ENCODE measurements at places on chromosomes 16 and 17. TPM values are rescaled to one million over a fixed set of nuclear protein-coding genes. Genes with fewer than 3 reads are reported as not detected.
A peak's percentile ranks its signal among the peaks of the same experiment; 100 is the strongest.

Gene IRX5
- 9.7 TPM for total RNA-seq

Gene CCL3
- 0.61 TPM for total RNA-seq

Gene SENP3
- 42.1 TPM for total RNA-seq

Gene XAF1
- total RNA-seq: 87.1 TPM

Gene SPG7
- total RNA-seq: 96.0 TPM

Gene NXPH3
- 14.9 TPM for total RNA-seq

Gene CTCF
- total RNA-seq: 31.6 TPM

Gene ASIC2
- total RNA-seq: 0.38 TPM

DNA sequence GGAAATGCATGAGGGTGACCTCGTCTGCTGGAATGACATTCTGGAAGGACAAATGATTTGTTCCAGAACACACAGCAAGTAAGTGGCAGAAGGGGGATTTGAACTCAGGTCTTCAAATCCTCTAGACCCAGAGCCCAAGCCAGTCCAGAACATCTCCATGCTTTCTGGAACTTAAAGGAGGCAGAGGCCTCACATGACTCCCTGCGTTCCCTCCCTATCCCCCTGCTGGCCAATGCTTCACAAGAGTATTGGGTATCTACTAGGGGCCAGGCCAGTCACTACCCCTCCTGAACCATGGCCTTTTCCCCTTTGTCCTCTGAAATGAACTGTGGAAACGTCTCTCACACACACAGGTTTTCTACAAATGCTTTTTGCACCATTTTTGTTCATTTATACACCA, 7.6 kb upstream of the BEAN1 start:
- H3K4me1 ChIP-seq: no peaks in the 10 kb centered on the region
- no peak overlapping the region for H3K27ac ChIP-seq
- no peaks in the 10 kb centered on the region for H3K36me3 ChIP-seq
- H3K27me3 ChIP-seq: no peaks in the 10 kb centered on the region
- H3K4me3 ChIP-seq: no peak overlapping the region

GRCh38 chr17:12623220-12623848, 42.4 kb upstream of the MYOCD start:
- peak overlapping the region; percentile 10 for H3K27ac ChIP-seq
- peaks cover 16% of the 10 kb centered on the region for H3K4me1 ChIP-seq
- no peak overlapping the region for H3K4me3 ChIP-seq

DNA sequence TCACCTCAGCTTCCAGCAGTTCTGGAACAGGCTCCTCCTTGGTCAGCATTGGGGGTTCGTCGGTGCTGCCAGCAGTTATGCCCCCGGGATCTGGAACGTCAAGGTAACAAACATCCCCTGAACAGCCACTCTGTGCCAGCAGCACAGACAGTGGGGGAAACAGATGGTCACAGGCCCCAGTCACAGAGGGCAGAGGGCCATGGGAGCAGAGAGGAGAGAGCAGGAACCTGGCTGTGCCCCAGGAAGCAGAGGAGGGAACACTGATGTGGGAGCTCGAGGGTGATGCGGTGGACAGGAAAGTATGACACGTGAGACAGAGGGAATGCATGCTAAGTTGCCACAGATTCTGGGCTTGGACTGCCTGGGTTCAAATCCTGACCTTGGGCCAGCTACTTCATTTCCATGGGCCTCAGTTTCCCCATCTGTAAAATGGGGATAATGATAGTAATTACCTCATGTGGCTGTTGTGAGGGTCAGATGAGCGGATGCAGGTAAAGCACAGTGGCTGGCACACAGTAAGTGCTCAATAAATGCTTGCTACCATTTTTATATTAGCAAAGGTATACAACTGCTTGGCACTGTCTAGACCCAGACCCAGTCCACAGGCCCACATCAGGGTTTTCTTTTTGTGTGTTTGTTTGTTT, 4.9 kb downstream of the BCL7C start:
- no peak overlapping the region for H3K27ac ChIP-seq
- H3K4me3 ChIP-seq: no peak overlapping the region
- no peaks in the 10 kb centered on the region for H3K36me3 ChIP-seq
- peaks cover 11% of the 10 kb centered on the region for H3K4me1 ChIP-seq

DNA sequence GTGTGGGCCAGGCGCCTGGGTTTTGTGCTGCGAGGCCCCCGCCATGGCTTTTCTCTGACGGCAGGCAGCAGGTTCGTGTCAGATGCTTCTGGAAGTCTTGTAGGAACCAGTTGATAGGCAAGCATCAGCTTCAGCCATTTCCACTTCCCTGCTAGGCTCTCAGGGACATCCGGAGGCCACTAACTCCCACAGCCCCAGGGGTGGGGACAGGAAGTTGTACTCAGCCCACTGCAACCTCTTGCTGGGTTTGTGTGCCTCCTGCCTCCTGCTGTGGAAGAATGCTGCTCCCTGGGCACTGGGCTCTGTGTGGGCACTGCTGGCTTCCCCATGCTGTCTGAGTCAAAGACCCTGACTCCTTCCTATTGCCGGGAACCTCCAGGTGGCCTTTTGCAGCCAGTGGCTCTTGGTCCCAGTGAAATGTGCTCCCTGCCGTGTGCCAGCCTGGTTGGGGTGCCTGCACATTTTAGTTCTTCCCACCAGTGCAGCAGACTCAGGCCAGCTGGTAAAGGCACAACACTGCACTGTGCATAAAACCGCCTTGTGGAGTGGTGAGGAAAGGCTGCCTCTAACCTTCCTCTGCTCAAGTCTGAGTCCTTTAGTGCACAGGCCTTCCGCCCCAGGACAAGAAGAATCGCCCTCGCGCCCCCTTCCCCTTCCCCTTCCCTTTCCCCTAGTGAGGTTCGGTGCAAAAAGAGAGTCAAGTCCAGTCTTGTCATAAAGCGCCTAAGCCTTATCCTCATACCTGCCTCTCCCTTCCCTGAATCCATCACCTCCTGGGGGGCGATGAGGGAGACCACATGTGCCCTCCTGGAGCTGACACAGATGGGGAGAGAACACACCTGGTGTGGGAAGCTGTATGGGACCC, 16.6 kb downstream of the LDHD start:
- no peak for DNase-seq
- no peak overlapping the region for H3K27ac ChIP-seq
- no peaks in the 10 kb centered on the region for H3K36me3 ChIP-seq
- H3K4me3 ChIP-seq: no peak overlapping the region

DNA sequence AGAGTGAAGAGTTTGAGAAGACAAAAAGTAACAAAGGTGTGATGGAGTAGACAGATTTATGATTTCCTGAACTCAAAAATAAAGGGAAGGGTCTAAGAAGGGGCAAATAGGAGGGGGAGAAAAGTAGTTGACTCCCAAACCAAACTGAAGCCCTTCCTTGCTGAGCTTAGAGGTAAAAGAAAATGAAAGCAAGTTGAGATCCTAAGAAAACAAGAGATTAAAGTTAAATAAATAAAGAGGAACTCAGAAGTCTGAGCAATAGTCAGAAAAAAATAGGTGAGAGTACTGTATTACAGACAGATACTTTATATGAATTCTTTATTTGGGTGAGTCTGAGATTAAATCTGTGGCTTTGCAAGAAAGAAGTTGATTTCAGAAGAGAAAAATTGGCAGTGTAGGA, 3.3 kb upstream of the PSMD12 start:
- no peak overlapping the region for H3K4me3 ChIP-seq
- peaks cover 6% of the 10 kb centered on the region for H3K4me1 ChIP-seq
- H3K27ac ChIP-seq: no peak overlapping the region
- H3K36me3 ChIP-seq: no peaks in the 10 kb centered on the region

DNA sequence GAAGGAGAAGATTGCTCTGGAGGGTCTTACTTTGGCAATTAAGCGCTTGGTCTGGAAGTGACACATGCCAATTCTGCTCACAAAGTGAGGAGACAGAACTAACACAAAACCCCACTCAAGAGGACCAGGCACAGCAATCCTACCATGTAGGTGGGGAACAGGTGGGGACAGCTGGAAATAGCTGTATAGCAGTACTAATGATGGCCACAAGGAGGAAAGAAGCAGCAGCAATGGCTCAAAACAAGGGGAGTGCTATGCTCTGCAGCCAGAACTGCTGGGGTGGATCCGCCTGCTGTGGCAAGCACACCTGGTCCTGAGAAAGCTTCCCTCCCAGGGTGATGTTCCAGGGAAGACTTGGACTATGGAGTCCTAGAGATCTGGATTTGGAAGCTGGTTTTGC, 17.0 kb upstream of the TMEM132E start:
- no peak for DNase-seq
- no peak overlapping the region for H3K27ac ChIP-seq
- no peaks in the 10 kb centered on the region for H3K27me3 ChIP-seq
- H3K4me1 ChIP-seq: no peaks in the 10 kb centered on the region

- DNase-seq: no peak
- H3K4me3 ChIP-seq: no peak overlapping the region
Measured at GRCh38 chr17:47811709-47812108, 9.9 kb downstream of the OSBPL7 start.

GRCh38 chr16:87970186-87970585, 19.0 kb downstream of the BANP start:
- peaks cover 14% of the 10 kb centered on the region for H3K4me1 ChIP-seq
- no peak overlapping the region for H3K27ac ChIP-seq
- H3K27me3 ChIP-seq: no peaks in the 10 kb centered on the region
- H3K36me3 ChIP-seq: no peaks in the 10 kb centered on the region
- no peak overlapping the region for H3K4me3 ChIP-seq
- no peak for DNase-seq

DNA sequence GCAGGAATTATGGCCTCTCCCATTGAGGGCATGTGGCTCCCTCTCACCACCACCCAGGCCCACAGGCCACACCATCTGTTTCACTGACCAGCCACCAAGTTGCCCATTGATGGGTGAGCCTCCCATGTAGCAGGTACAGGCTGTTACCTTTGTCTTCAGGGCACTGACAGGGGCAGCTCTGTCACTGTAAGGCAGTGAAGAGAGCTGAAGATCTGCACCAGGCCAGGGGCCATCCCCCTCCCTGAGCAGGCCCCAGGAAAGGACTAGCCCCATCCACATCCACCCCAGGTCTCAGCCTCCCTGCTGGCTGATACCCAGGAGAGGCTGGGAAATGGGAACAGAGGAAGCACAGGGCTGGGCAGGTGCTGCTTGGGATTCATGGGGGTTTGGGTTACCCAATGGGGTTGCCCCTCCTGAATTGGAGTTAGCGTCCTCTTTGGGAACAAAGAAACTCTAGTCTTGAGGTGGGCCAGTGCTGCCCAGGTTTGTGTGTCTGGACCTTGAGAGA, 1691.4 kb downstream of the TP53TG3F start:
- no peak overlapping the region for H3K4me3 ChIP-seq
- H3K4me1 ChIP-seq: no peaks in the 10 kb centered on the region
- no peaks in the 10 kb centered on the region for H3K36me3 ChIP-seq
- no peaks in the 10 kb centered on the region for H3K27me3 ChIP-seq
- DNase-seq: no peak

DNA sequence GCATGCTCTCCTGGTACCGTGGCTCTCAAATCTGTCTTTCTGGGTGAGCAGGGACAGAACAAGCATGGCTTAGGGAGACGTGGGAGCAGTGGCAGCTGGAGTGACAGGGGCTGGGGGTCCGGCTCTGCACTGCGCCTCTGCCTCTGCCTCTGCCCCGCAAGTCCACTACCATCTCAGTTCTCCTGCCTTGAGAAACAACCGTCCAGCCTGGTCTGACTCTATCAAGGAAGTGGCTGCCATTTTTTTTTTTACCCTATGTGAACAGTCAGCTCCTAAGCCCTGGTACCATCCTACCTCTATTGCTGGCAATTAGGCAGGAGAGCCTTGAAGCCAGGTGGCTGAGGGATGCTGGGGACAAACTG, 16.1 kb downstream of the HIC1 start:
- peak overlapping the region; percentile 76 for H3K27ac ChIP-seq
- no peak for DNase-seq

DNA sequence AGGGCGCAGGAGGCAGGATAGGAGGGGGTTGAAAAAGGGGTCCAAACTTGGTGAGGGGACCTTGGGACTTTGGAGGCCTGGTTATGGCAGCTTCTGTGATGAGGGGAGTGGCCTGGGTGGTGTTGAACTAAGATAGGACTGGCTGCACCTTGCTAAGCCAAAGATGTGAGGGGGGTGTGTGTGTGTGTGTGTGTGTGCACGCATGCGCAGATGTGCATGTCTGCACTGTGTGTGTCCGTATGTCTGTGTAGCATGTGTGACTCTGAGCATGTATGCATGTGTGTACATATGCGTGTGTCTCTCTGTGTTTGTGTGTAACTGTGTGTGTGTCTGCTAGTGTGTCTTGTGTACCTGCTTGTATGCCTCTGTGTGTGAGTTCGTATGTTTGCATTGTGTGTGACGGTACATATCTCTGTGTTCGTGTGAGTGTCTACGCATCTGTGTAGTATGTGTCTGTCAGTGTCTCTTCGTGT, 4.1 kb downstream of the SLC16A5 start:
- peaks cover 24% of the 10 kb centered on the region for H3K4me1 ChIP-seq
- DNase-seq: no peak
- H3K27ac ChIP-seq: no peak overlapping the region
- no peaks in the 10 kb centered on the region for H3K36me3 ChIP-seq
- no peak overlapping the region for H3K4me3 ChIP-seq

GRCh38 chr16:66904846-66905632, 13.6 kb downstream of the CDH16 start:
- H3K4me1 ChIP-seq: peaks cover 34% of the 10 kb centered on the region
- H3K27me3 ChIP-seq: no peaks in the 10 kb centered on the region
- H3K4me3 ChIP-seq: no peak overlapping the region

- peak overlapping the region; percentile 86 for H3K4me3 ChIP-seq
- H3K36me3 ChIP-seq: no peaks in the 10 kb centered on the region
- no peak overlapping the region for H3K27ac ChIP-seq
Measured at GRCh38 chr17:65557349-65558310, 3.8 kb downstream of the AXIN2 start.

GRCh38 chr16:88358023-88358420, 24.7 kb upstream of the ZNF469 start:
- H3K4me3 ChIP-seq: no peak overlapping the region
- H3K4me1 ChIP-seq: no peaks in the 10 kb centered on the region
- no peaks in the 10 kb centered on the region for H3K36me3 ChIP-seq
- no peak overlapping the region for H3K27ac ChIP-seq
- H3K27me3 ChIP-seq: no peaks in the 10 kb centered on the region
- DNase-seq: no peak

- no peaks in the 10 kb centered on the region for H3K27me3 ChIP-seq
- H3K4me3 ChIP-seq: no peak overlapping the region
- no peak overlapping the region for H3K27ac ChIP-seq
- no peak for DNase-seq
- no peaks in the 10 kb centered on the region for H3K36me3 ChIP-seq
Measured at GRCh38 chr17:69669441-69670178, 255.1 kb downstream of the MAP2K6 start.

DNA sequence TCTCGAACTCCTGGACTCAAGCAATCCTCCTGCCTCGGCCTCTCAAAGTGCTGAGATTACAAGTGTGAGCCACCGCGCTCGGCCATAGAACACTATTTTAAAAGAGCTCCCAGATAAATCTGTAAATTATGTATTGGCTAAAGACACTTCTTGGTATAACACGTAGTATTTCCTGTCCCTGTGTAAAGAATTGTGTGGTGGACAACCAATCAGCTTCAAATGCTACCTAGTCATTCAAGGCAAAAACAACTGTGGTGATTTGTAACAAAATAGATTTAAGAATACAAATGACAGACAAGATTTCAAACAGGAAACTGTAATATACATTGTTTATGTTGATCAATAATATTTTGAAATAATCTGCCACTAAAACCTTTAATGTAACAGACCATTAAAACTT, 14.6 kb downstream of the CRLF3 start:
- H3K4me1 ChIP-seq: no peaks in the 10 kb centered on the region
- no peak for DNase-seq
- H3K4me3 ChIP-seq: no peak overlapping the region
- H3K36me3 ChIP-seq: no peaks in the 10 kb centered on the region

GRCh38 chr17:64130559-64131001, 636 bp upstream of the ERN1 start:
- peaks cover 9% of the 10 kb centered on the region for H3K4me1 ChIP-seq
- peak overlapping the region; percentile 52 for H3K4me3 ChIP-seq
- H3K27me3 ChIP-seq: no peaks in the 10 kb centered on the region
- peak; percentile 44 for DNase-seq
- no peaks in the 10 kb centered on the region for H3K36me3 ChIP-seq
- H3K27ac ChIP-seq: peak overlapping the region; percentile 74
